ENCODE measurements at places on chromosomes 7 and 10.
A peak's percentile ranks its signal among the peaks of the same experiment; 100 is the strongest.

DNA sequence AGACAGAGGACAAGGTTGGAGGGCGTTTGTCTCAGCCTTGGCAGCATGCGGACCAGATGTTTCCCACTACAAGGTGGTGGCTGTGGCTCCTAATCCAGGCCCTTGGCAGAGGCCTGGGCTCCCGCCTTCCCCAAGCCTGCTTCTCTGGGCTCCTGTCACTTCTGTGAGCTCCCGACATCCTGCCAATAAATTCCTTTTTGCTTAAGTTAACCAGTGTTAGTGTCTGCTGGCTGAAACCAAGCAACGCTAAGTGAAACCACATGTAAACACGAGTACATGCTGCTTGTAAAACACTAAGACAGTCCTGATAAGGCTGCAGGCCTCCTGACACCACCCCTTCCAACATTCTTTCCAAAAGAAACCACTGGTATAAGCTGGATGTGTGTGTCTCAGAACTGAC is 263.6 kb upstream of the ZMIZ1 start:
- no peak for DNase-seq

DNA sequence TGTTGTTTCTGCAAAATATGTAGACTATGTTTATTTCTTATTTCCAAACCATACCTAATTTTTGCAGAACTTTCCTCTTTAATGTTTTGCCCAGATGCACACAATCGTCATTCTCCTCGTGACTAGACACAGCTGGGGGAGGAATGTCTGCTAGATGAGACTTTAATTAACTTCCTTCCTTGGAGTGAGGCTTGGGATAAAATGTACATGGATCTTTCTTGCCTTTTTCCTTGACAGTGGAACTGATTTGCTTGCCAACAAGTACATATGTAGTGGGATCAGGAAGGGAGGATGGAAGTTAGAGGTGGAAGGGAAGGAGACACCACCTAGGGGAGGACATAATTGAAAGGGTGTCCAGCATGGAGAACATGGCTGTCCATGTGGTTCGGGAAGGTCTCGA is 172.5 kb downstream of the VTI1A start:
- DNase-seq, result no peak

- DNase-seq, result peak; percentile 80
Observed at GRCh38 chr7:50369143-50370026, 64.9 kb downstream of the IKZF1 start.

- DNase-seq, result peak; percentile 50
Observed at GRCh38 chr10:49398000-49398861, 2.3 kb upstream of the DRGX start.

DNA sequence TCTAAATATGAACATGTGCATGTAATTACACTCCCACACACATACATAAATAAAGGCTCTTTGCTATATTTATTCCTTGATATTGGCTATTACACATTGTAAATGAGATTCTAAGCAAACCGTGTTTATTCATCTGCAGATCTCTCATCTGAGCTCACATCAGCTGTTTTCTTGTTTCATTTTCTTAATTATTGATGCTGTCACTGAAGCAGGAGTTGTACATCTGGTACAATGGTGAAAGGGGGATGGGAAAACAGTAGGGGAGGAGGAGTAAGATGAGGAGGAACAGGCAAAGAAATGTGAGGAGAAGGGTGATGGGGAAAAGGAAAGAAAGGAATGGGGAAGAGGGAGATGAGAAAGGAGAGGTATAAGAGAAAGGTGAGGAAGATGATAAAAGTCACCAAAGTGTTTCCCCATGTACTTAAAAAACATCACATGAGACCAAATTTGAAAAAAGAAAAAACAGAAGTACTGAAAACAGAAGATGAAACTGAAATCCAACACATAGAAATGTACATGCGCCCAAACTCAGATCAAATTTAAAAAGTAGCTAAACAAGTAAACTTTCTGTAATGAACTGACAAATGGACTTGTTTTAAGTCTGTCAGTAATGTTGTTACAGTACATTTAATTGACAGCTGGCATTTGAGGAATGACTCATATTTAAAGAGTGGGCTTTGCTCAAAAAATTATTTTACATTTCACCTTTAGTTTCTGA is 472.2 kb downstream of the ARL4A start:
- no peak for DNase-seq

- no peak for DNase-seq
Observed at GRCh38 chr10:90480466-90480865, 377.4 kb downstream of the HTR7 start.

DNA sequence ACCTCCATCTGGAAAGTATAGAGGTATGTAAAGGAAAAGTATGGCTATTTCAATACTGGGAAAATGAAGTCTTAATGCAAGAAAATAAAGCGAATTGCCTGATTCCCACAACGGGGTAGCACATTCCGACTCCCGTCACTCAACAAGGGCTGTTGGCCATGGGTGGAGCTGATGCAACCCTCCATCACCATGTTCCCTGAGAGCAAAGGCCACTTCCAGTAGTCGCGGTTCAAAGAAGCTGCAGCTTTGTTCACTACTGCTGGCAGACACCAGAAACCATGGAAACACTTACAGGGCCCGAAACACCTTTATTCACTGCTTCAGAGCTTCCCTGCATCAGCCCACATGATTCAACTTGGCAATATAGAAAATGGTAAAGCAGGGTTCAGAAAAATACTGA is 44.0 kb downstream of the TMEM26 start:
- no peak for DNase-seq

- no peak for DNase-seq
Observed at GRCh38 chr10:125479059-125479458, 203.9 kb downstream of the TEX36 start.

DNA sequence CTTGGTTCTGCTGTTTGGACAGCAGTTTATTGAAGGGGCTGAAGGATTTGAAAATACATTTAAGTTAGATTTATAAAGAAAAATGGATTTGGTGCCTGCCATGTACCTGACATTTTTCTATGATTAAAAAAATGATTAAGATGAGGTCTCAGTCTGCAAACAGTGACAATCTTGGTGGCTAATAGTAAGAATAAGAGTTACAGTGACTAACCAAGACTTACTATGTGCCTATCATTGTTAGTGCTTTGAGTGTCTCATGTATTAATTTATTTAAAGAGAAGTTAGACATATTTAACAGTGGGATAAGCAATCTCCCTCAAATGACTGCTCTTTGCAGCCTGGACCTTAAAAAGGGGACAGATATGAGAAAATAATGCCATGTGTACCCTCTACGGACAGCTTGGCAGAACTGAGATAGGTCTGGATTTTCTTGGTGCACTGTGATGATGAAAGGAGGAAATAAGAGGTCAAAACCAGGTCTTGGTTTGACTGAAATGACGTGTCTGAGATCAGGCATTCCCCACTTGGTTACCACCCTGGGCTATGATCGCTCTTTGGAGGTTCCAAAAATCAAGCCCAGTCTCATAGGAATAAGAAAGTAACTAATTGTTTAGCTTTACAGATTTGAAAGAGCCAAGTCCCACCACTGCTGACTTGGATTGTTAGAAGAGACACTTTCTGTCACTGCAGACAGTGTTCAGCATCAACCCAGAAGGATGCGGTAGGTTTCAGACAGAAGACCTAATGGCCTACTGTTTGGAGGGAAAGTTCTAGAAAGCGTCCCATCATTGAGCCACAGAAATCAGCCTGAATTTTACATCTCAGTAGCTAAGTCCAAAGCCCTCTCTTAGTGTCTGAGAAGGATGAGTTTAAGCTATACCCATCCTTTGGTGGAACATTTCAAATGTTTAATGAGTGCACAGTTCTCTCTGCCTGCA is 2.1 kb downstream of the CASP7 start:
- peak; percentile 66 for DNase-seq

GRCh38 chr10:22374489-22375126 is 29.3 kb downstream of the SPAG6 start:
- no peak for DNase-seq

- DNase-seq, result no peak
Observed at GRCh38 chr10:32437334-32437733, 8.6 kb upstream of the CCDC7 start.

- no peak for DNase-seq
Observed at GRCh38 chr7:43394441-43395130, 188.3 kb upstream of the STK17A start.

DNA sequence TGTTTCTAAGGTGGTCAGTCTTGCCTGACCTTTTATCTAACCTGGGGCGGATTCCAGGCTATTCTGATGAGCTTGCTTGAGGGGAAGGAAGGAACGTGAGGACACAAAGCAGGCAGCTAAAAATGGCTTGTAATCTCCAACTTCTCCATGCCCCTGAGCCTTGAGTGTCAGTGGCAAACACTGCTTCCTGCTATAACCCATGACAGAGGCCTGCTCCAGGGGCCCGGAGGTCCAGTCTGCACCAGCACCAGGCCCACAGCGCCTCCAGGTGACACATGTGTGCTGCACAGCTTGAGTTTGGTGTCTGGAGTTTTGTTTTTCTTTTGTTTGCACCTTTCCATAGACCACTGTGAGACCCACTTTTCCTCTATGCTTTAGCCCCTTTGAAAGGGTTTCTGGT is 207.9 kb downstream of the PAXIP1 start:
- DNase-seq, result no peak

DNA sequence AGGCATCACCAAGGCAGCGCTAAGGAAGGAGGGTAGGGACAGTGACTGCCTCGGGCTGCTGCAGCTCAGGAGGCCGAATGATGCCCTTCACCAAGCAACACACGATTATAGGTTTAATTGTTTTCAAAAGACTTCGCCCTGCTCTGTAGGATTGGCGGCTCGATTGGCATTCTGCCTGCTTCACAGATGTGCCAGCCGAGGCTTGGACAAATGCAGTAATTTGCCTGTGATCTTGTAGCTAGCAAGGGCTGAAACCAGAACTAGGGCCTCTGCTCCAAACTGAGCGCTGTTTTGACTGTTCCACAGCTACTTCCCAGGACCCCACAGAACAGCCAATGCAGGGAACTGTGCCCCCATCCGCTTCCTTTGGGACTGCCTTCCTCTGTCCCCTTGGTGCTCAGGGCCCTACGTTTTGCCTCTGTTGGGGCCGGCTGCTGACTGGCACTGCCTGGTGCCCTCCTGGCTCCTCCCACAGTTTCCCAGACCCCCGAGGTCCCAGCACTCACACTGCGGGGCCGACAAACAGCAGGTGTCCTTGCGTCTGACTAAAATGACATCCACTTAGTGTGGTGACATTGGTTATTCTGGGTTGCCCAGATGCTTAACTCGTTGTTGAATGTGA is 62.6 kb upstream of the EN2 start:
- DNase-seq, result no peak

- DNase-seq, result no peak
Observed at GRCh38 chr10:81546243-81546642, 328.8 kb upstream of the NRG3 start.

DNA sequence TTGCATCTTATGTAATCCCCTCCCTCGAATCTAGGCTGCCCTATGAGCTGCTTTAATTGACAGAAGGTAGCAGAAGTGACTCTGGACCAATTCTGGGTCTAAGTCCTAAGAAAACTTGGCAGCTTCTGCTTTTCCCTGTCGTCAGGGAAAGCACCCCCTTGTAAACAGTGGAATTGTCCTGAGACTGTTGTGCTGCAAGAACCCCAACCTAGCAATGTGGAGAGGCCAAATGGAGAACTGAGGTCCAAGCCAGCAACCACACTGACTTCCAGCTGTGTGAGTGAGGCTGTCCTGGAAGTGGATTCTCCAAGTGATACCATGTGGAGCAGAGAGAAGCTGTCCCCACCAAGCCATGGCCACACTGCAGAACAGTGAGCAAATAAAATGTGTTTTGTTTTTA is 75.5 kb downstream of the ARHGAP22 start:
- DNase-seq, result no peak

DNA sequence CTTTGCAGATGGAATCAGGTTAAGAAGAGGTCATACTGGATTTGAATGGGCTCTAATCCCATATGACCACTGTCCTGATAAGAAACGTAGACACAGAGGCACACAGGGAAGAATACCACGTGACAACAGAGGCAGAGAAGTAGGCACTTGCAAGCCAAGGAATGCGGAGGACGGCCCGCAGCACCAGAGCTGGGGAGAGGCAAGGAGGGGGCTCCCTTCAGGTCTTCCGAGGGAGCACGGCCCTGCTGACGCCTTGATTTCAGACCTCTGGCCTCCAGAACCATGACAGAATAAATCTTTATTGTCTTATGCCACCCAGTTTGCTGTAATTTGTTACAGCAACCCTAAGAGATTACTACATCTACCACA is 44.7 kb upstream of the TMEM213 start:
- no peak for DNase-seq

DNA sequence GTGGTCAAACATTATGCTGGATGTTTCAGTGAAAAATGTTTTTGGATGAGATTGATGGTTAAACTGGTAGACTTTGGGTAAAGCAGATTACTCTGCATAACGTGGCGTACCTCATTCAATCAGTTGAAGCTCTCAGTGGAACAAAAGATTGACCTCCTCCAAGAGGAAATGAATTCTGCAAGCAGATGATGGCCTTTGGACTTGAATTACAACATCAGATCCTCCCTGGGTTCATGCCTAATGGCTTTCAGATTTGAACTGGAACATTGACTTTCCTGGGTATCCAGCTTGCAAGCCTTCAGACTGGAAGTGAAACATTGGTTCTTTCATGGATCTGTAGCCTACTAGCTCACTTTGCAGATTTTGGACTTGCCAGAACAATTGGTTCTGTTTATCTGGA is 169.3 kb upstream of the MALRD1 start:
- DNase-seq, result no peak

Data from activated CD4-positive, alpha-beta T cell treated with anti-CD3 and anti-CD28 coated beads, Interleukin-2, Interleukin-4, amounts not matched to agents 100 ng/mL and 50 ng/mL, durations not matched to agents 16 hours and 8 hours (primary cell).